ENCODE measurements at places on chromosomes 1 and 21.

- DNase-seq, result no peak
Observed at GRCh38 chr1:10374442-10374860, 24.4 kb upstream of the PGD start.

GRCh38 chr1:37277366-37277765 is 197.0 kb upstream of the ZC3H12A start:
- no peak for DNase-seq

DNA sequence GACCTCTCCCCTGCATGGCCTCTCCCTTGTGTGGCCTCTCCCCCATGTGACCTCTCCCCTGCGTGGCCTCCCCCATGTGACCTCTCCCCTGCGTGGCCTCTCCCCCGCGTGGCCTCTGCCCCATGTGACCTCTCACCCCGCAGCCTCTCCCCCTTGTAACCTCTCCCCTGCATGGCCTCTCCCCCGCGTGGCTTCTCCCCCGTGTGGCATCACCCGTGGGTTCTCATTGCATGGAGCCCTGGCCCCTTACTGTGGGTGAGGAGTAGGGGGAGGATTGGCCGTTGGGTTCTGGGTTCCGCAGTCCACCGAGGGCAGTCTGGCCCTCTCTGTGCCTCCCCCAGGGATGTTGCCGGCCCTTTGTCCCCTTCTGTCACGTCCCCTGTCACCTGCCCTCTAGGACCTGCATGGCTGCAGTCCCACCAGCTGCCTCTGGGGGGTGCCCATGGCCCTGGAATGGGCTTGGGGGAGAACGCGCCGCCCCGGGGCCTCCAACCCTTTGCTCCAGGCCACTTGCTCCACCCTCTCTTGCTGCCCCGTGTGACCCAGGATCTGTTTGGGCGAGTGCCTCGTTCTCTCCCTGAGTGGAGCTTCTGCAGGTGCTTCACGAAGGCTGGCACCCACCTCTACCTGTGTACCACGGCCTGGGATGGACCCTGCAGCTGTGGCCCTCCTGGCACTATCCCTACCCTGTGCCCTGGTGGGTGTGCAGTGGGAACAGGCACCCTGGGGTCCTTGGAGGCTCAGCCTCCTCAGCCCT is 21.3 kb downstream of the RRP1 start:
- peak; percentile 77 for DNase-seq

DNA sequence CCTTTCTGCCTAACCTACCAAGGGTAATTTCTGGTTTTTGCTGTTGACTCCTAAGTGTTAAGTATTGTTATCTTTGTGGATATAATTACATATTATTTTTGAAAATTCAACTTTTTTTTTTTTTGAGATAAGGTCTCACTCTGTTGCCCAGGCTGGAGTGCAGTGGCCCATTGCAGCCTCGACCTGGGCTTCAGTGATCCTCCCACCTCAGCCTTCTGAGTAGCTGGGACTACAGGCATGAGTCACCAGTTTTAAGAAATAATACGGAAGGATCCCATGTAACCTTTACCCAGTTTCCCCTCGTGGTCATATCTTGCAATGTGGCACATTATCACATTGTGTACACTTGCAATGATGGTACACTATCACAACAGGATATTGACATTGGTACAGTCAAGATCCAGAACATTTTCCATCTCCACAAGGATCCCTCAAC is 3.1 kb downstream of the CHD1L start:
- DNase-seq, result no peak

DNA sequence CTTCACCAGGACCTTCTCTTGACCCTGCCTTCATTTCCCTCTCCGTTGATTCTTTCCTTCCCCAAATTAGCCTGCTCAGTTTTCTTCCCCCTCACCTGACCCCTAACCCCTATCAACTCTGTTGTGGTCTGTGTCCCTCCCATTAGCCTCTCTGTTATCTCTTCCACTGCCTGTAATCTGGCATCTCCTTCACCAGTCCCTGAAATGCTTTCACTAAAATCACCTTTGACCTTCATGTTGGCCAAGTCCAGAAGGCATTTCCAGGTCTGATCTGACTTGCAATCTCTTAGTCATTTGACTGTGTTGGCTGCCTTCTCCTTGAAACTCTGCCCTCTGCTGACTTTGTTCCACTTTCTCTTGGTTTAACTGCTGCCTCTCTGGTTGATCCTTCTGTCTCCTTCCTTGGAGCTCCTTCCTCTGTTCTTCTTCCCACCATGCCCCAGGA is 28.2 kb downstream of the ATP8B2 start:
- DNase-seq, result no peak

DNA sequence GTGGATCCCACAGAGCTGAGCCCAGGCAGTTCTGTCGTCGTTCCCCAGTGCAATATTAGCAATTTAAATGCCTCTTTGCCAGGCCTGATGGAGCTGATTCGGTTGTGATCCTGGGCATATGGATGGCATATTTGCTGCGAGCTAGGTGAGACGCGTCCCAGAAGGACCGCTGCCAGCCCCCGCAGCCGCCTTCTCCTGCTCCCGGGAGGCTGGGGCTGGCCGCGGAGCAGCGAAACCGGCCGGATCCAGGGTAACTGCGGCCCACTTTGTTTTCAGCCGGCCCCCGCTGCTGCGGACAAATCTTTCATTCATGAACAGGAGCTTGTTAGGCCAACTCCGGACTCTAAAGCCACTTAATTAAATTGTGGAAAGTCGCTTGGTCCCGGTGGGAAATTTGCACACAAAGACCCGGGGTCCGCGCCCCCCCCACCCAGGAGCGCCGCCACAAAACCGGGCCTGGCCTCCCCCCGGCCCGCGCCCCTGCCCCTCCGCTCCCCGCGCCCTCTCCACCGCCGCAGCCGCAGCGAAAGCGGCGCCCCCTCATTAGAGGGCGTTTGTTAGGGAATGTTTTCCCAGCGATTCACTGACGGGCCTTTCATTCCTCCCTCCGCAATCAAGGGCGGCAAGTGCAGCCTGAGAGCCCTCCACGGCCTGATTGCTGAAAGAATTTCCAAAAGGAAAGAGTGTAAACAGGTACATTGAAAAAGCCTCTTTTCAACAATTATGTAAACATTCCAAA is 383.3 kb downstream of the RRAGC start:
- DNase-seq, result no peak

GRCh38 chr1:194055536-194055935 is 869.1 kb upstream of the B3GALT2 start:
- no peak for DNase-seq

DNA sequence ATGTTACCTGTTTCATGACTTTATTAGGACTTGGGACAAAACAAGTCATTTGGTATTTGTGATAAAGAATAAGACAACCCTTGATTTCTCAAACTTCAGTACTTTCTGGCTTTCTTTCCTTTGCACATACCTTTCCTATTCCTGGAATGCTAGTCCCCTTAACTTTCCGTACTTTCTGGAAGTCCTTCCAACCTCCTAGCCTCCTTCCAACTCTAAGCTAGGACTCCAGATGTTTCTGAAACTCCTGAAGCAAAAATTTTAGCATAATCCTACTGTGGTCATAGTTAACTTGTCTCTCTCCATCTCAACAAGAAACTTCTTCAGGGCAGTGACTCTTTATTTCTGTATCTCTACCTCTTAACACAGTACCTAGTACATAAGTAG is 19.8 kb upstream of the C1orf105 start:
- DNase-seq, result no peak

GRCh38 chr1:10916991-10917390 is 95.5 kb upstream of the TARDBP start:
- no peak for DNase-seq

DNA sequence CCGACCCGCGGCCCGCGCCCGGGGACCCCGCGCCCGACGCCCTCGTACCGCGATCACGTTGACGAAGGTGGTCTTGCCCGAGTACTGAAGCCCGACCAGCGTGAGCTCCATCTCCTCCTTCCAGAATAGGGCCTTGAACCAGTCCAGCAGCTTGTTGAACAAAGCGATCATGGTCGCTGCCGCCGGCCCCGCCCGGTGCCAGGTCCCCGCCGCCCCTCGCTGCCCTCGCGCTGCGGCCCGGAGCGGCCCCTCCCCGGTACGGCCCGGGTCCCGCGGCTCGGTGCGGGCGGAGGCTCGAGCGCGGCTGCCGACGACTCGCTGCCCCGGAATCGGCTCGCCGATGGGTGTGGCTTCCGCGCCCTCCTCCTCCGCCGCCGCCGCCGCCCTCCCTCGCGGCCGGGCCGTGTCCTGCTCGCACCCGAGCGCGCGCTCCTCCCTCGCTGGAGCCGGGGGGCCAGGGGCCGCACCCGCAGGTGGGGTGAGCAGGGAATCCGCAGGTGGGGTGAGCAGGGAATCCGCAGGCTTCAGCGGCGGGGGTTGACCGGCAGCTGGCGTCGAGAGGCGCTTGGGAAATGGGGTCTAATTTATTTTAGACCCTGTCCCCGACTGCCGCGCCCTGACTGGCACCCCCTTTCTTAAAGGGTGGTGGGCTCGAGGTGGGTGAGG is at the start of gene ARL8A:
Gene ARL8A, minus strand, starts transcription at position 336 of the 666 bp plus-strand sequence. Its CDS starts 165 bp downstream, at position 171.
- DNase-seq, result peak; percentile 73

- no peak for DNase-seq
Observed at GRCh38 chr21:19343711-19344110, 940.1 kb upstream of the TMPRSS15 start.

- DNase-seq, result no peak
Observed at GRCh38 chr1:39711966-39712340, 20.7 kb upstream of the HPCAL4 start.

GRCh38 chr1:34874296-34874952 is 14.9 kb upstream of the SMIM12 start:
- no peak for DNase-seq

GRCh38 chr1:93215322-93215721 is 34.8 kb downstream of the CCDC18 start:
- DNase-seq, result no peak

DNA sequence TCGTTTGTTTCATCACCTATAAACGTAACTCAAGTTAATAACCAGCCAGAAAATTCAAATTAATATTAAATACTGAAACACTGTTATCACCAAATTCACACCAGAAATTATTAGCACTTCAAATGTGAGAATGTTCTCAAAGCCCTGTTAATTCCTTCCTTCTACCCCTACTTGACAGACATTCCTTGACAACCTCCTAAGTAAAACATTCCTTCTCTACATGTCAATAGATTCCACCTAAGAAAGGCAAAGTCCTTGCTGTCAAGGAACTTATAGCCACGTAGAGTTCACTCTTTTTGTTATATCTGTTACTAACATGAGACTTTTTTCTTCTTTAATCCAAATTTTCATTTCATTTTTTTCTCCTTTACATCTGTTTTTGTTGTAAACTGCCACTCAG is 441.5 kb downstream of the SMYD3 start:
- no peak for DNase-seq

Data from RWPE1 (cell line).